ENCODE measurements at places on chromosomes 4 and X.
A peak's percentile ranks its signal among the peaks of the same experiment; 100 is the strongest.

GRCh38 chrX:105477351-105477750, 256.9 kb upstream of the TEX13A start:
- no peak for DNase-seq

- no peak for DNase-seq
Observed at GRCh38 chr4:156362581-156362980, 408.9 kb upstream of the CTSO start.

GRCh38 chr4:73839071-73839470, 2.6 kb downstream of the CXCL6 start:
- DNase-seq = no peak

- no peak for DNase-seq
Observed at GRCh38 chr4:102606261-102606660, 105.1 kb downstream of the NFKB1 start.

GRCh38 chr4:182770259-182770995, 146.8 kb downstream of the DCTD start:
- no peak for DNase-seq

- DNase-seq = no peak
Observed at GRCh38 chrX:134599184-134599914, 58.9 kb downstream of the PLAC1 start.

DNA sequence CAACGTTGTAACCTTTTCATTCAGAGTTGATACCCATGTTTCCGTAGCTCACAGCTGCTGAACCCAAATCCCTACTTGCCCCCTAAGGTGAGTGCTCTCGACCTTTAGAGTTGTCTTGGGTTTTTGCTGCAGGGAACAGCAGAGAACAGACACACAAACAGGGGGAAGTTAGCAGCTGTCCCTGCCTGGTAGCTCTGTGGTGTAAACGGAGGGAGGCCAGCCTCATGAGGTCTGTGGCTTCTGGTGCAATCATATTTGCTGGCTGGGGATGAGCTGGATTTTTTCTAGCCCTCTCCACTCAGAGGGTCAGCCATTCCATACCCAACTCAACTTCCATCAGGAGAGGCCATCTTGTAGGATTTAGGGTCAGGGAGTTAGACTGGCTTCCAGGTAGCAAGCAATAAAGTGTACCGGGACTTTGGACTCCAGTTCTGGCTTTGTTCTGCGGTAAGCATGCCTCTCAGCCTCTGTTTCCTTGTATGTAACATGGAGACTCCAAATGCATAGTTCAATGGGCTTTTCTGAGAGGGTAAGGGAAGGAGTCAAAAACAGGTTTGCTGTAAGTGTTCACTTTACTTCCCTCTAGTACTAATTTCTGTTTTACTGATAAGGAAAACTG, 218.9 kb downstream of the MID1IP1 start:
- no peak for DNase-seq

DNA sequence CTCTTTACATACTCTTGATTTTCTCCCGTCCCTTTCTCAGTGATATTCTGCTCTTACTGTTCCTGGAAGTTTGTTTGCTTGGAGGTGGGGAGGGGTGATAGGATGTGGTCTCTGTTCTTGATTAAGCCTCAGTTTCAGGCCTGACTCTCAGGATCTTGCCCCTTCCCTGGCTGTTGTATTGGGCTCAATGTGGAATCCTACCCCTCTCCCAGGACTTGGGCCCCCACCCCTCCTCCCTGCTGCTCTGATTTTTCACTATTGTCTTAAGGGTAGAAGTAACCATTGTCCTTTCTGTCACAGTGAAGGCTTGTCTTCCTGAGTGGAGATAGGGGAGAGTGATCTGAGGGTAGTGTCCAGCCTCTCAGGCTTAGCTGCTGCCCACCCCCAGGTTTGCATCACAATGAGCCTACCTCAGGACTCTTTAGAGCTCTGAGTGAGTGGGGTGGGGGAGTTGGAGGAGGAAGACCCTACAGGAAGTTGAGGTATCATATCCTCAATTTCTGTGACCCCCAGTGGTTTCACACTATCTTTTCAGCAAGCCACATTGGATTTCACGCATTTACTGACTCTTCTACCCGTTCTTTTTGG, 16.5 kb downstream of the CDKL5 start:
- no peak for DNase-seq

- no peak for DNase-seq
Observed at GRCh38 chr4:128868758-128869157, 59.3 kb downstream of the JADE1 start.

GRCh38 chrX:129478516-129478915, 44.8 kb downstream of the SMARCA1 start:
- DNase-seq = no peak

DNA sequence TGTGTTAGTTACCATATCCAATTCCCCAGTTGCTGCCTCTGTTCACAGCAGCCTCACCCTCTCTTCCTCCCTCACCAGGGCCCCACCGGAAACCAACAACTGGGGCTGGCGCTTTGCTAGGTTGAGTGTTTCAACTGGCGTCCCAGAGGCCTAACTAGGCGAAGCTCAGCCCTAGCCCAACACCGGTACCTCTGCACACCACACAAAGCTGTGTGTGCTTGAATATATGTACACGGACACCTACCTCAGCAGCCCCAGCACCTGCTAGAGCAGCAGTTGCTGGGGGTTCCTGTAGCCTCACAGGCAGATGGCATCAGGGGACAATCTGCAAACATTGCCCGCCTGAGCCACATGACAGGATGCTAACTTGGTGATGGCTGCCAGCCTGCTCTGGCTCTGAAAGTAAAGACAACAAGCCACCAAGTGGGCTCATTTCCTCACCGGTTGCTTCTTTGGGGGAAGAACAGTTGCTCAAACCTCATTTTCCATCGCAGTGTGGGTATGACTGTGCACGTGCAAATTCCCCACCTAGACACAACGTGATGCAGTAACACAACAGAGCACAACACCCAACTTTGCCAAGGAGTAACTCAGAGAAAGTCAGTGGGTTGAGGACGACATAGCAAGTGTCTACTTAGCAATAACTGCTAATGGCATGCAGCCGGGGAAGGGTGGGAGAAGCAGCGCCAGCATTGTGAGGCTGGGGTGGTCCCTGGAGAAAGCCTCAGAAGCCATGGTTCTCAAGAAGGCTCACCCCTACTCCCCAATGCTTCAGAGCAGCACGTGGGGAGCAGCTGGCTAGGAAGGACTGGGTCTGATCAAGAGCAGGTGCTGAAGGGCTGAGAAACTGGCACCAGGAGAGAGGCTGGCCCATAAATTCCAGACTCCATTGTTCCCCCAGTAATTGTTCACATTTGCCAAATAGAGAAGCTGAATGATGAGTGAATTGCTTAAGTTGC, 139.5 kb downstream of the SH3KBP1 start:
- DNase-seq = peak; percentile 51
